ENCODE measurements at places on chromosomes 13 and 19.

DNA sequence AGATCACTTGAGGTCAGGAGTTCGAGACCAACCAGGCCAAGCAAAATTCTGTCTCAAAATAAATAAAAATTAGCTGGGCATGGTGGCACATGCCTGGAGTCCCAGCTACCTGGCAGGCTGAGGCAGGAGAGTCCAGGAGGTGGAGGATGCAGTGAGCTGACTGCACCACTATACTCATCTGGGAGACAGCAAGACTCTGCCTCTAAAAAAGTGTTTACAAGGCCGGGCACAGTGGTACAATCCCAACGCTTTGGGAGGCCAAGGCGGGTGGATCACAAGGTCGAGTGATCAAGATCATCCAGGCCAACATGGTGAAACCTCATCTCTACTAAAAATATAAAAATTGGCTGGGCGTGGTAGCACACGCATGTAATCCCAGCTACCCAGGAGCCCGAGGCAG lies 4.2 kb upstream of the DAPK3 start:
- no peak for DNase-seq

- DNase-seq = no peak
These were observed 686.4 kb downstream of the PCDH9 start for GRCh38 chr13:66543780-66544179.

DNA sequence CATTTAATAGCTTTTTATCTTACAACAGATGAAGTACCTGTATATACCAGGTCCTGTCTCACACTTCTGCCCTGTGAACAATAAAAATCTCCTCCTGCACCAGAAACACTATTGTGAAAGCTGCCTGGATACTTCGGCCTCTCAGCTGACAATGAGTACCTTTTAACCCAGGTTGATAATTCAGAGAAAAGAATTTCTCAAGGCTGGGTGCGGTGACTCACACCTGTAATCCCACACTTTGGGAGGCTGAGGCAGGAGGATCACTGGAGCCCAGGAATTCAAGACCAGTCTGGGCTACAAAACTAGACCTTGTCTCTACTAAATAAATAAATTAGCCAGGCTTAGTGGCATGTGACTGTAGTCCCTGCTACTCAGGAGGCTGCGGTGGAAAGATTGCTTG lies 65.3 kb upstream of the TM9SF2 start:
- no peak for DNase-seq

DNA sequence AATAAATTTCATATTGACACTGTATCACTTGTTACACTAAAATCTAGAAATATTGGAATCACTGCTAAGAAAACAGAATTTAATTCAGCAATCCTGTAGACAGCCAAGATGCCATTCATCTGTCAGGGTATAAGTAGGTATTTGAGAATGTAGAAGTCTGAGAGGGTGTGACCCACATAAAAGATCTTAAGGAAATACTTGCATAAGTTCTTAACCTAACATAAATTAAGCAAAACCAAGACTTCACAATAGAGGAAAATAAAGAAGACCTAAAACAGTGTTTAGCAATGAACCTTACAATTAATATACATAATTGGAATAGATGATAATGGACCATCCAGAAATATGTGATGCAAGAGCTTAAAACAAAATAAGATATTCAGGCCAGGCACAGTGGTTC lies 636.2 kb downstream of the TBC1D4 start:
- DNase-seq = no peak

DNA sequence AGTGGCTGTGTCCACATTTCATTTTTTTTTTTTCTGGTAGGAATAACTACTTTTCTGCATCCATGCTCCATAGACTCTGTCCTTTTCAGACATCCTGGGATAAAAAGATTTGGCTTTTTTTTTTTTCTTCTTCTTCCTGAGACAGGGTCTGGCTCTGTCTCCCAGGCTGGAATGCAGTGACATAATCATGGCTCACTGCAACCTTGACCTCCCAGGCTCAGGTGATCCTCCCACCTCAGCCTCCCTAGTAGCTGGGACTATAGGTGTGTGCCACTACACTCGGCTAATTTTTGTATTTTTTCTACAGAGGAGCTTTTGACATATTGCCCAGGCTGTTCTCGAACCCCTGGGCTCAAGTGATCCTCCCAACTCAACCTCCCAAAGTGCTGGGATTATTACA lies 4.1 kb upstream of the ICAM3 start:
- DNase-seq = no peak
